ENCODE measurements at places on chromosomes 5 and 9. TPM values are rescaled to one million over a fixed set of nuclear protein-coding genes. Genes with fewer than 3 reads are reported as not detected.

DNA sequence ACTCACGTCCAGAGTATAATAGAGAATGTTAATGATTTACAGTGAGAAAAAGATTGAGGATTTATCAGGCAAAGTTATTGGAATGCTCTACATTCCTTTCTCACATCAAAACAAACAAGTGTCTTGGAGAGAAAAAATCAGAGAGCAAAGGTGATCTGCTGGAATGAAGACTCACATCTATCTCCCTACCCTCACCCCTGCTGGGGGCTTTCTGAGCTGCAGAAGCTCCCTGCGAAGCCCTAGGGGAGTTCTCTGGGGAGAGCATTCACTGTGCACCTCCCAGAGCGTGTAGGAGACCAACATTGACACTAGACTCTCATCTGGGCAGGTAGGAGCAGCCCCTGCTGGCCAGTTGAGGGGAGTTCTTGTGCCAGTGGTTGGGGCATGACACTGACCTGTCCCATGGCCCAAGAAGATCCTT lies 76.6 kb upstream of the ADAMTS16 start:
- DNase-seq = peak; percentile 35

- DNase-seq = peak; percentile 90
Measured at GRCh38 chr5:53019320-53019719, 30.2 kb downstream of the ITGA2 start.

DNA sequence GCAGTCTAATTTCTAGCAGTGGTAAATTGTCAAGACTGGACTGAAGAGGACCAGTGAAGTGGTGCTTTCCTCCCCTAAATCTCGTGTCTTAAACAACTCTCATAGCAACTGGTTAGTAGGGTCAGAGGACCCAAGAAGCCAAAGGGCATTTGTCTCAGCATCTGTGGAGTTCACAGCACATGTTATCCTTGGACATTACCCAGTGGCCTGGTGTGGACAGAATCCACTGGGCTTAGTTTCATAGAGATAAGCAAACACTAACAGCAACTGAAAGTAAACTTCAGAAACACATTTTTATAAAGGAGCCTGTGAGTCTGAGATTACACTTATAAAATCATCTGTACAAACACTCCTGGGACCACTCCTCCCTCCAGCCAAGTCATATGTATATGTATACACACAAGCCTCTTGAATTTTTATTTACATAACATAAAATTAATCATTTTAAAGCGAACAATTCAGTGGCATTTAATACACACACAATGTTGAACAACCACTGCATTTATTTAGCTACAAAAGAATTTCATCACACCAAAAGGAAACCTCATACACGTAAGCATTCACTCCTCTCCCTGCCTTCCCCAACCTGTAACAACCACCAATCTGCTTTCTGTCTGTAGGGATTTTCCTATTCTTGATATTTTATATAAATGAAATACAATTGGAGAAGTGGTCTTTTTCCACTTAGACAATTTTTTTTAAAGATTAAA lies 457.8 kb downstream of the RASEF start:
- peak; percentile 1 for DNase-seq

DNA sequence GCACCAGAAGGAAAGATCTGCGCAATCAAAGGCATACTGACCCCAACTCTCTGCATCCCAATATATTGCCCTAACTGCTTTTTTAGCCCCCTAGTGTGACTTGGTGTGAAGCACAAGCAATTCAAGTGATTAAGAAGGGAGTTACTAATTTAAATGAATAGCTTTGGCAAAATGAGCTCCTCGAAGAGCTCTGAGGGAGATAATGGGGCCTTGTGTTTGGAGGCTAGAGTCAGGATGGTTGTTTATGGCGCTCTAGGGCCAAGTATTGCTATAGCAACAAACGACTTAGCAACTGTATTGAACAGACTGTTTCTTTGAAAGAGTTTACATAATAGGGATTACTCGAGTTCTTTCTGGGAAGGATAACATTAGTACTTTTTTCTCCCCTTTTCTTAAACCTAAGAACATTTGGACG lies 11.5 kb upstream of the C5orf58 start:
- peak; percentile 45 for DNase-seq

DNA sequence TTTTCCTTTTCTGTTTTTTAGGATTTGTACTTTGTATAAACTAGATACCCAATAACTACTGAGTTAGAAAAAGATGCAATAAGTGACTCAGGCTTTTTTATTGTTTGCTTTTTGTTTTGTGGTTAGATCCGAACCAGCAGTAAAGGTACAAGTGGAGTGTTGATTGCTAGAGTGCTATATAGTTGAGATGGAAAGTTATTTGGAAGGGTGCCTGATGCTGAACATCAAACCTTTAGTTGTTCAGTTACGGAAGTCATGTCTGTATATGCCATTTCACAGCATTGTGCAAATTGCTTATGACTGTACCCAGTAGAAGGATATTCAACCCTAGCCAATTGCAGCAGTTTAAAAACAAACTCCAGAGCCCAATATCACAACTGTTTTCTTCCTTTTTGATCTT lies 285.1 kb downstream of the MAT2B start:
- DNase-seq = no peak

DNA sequence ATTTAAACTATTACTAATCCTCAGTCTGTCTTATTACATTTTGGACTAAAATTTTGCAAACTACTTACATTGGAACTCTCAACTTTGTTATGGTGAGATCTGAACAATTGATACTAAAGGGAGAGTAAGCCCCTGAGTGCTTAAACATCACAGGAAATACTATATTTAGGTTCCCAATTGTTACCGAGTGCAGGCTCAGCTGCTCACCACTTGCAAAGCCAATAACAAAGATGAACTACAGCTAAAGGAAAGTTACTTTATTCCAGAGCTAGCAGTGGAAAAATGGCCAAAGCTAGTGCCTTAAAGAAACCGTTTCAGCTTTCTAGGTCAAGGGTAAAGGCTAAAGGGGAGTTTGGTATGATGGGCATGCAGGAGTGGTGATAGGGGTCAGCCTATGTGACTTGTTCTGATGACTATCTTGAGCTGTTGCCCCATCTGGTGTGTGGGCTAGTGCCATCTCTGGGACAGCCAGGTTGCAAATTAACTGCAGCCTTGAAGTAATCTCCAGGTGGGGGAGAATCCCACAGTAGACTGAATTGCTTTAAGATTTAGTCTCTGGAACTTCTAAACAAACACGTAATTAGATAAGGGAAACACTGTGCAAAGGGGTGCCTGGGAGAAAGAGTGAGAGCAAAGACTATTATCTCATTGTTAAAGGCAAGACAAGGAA lies 7.8 kb upstream of the NDUFB6 start:
- no peak for DNase-seq

GRCh38 chr5:73424556-73424977 lies 24.0 kb downstream of the FOXD1 start:
- no peak for DNase-seq

GRCh38 chr5:77993141-77993854 lies 217.2 kb upstream of the TBCA start:
- DNase-seq = no peak

- DNase-seq = no peak
Measured at GRCh38 chr5:157747766-157748700, 4.5 kb downstream of the LSM11 start.

- peak; percentile 19 for DNase-seq
Measured at GRCh38 chr5:66744040-66744439, 147.8 kb downstream of the MAST4 start.

Gene MUSK
- 5.5 TPM for total RNA-seq

Gene MZB1
- not detected for total RNA-seq

Gene ADGRD2
- total RNA-seq = not detected

Data from RPMI7951 (cell line).